ENCODE measurements at places on chromosomes 4 and X. TPM values are rescaled to one million over a fixed set of nuclear protein-coding genes. Genes with fewer than 3 reads are reported as not detected.

The RHOXF2B gene
- total RNA-seq, result not detected

The FGFBP2 gene
- total RNA-seq, result 6.3 TPM

The PTPN13 gene
- total RNA-seq, result 2.6 TPM

The ARMCX1 gene
- total RNA-seq, result 0.08 TPM

The TRPC5OS gene
- total RNA-seq, result not detected

The UBA1 gene
- total RNA-seq, result 177 TPM

The IRF2 gene
- 82.1 TPM for total RNA-seq

DNA sequence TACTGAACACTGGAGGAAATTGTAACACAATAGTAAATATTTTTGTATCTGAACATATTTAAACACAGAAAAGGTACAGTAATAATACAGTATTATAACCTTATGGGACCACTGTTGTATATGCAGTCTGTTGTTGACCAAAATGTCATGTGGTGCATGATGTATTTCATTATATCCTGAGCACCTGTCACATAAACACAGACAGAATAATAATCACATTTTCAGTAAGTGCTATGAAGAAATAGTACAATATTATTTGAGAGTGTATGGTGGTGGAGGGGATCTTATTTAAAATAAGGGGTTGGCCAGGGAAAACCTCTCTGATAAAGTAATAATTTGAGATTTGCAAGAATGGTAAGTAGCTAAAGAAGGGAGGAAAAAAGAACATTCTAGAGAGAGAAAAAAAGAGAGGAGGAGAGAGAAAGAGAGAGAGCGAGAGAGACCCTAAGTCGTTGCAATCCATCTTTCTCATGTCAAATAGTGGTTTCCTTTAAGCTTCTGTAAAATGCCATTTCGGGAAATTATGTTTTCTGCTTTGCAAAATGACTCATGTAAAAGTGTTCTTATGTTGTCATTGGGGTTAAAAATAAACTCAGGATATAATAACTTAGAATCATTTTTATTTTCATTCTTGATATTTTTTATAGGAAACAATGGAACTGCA lies 19.3 kb upstream of the CLNK start:
- DNase-seq, result no peak

DNA sequence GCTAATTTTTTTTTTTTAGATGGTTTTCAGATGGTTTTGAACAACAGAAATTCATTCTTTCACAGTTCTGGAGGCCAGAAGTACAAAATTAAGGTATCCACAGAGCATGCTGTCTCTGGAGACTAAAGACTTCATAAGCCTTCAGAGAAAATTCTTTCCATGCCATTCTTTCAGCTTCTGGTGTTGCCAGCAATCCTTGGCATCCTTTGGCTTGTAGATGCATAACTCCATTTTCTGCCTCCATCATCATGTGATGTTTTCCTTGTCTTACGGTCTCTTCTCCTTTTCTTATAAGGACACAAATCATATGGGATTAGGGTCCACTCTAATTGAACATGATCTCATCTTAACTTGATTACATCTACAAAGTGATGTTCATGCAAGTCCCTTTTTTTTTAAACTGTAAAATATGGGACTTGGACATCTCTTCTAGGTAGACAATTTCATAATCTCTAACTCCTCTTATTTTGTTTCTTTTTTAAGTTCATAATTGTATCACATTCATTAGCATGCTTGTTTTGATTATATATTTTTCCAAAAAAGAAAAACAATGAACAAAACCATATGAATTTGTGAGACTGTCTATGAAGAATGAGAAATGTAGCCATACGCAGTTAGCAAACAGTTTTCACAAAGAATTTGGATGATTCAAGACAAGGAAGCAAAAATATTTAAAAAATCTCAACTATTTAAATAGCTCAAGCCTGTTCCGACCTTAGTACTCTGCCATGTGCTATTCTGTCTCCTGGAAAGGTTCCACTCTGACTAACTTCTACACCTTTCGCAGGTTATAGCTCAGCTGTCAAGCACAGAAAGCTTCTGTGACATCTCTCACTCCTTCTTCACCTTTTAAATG lies 53.1 kb upstream of the GIMD1 start:
- no peak for DNase-seq

GRCh38 chrX:119607018-119607389 lies 780 bp upstream of the NKRF start:
- DNase-seq, result no peak

GRCh38 chr4:65193985-65194384 lies 476.3 kb downstream of the EPHA5 start:
- DNase-seq, result no peak

DNA sequence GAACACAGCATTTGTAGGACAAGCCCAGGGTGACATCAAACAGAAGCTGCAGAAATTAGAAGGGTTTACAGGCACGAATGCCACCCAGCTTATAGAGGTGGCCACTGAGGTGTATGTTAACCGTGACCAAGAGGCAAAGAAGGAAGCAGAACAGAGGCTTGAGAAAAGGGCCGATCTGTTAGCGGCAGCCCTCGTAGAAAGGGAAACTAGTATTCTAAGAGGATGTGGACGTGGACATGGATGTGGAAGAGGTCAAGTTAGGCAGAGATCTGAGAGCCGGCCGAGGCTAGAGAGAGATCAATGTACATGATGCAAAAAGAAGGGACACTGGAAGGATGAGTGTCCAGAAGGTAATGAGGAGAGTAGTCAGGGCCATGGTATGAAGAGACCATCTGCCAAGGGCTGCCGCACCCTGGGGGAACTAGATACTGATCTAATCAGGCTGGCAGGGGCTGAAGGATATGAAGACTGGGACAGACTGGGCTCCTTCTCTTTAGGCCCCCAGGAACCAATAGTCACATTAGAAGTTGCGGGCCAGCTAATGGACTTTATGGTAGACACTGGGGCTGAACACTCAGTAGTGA lies 27.5 kb downstream of the LIAS start:
- no peak for DNase-seq

- peak; percentile 8 for DNase-seq
Observed at GRCh38 chrX:120559804-120560203, 958 bp downstream of the CUL4B start.

GRCh38 chr4:3520796-3521600 lies 11.2 kb downstream of the LRPAP1 start:
- no peak for DNase-seq

DNA sequence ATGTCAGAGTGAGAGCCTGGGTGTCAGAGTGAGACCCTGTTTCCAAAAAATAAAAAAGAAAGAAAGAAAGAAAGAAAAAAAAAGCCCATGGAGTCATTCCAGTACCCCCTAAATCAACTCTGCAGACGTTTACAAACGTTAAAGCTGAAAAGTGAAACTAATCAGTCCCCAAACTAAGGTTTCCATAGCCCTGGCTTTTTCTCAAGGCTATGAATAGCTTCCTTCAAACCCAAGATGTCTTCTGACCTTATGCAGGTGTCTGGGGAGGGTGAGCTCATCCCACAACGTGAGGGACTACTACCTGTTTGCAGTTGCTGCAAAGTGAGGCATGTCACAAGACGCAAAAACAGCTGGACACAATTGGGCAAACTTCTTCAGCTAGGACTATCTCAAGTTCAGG lies 144.0 kb downstream of the SH3KBP1 start:
- no peak for DNase-seq

DNA sequence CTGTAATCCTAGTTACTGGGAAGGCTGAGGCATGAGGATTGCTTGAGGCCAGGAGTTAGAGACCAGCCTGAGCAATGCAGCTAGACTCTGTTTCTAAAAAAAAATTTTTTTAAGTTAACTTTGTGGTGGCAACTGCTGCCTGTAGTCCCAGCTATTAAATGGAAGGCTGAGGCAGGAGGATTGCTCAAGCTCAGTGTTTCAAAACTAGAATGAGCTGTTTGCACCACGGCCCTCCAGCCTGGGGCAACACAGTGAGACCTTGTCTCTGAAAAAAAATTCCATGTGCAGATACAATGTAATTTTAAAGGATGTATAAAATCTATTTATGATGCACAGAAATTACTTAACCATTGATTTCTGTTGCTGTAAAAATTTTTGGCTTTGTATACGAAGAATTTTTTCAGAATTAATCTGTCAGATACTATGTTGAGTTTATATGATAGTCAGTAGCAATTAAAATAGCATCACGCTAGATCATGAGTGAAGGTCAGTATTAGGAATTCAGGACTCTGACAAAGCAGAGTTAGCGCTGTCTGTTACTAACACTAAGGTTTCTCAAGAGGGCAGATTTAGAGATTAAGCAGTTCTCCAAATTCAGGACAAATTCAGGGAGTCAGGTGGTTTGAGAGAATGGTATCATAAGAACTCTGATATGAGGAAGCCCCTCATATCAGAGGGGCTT lies 8.3 kb upstream of the AGA start:
- no peak for DNase-seq

DNA sequence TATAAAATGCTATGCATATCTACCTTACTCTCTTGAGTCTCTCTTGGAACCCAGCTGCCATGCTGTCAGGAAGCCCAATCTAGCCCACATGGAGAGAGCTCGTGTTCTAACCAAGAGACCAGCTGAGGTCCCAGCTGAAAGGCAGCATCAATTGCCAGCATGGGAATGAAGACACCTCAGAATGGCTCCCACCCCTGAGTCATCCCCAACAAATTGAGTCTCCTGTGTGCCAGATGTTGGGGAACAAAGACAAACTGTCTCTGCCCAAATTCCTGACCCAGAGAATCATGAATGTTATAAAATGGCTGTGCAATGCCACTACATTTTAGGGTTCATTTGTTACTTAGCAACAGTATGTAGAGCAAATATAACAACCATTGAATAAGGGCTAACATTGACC lies 105.2 kb upstream of the STX18 start:
- no peak for DNase-seq

GRCh38 chr4:94905511-94905910 lies 147.8 kb downstream of the BMPR1B start:
- DNase-seq, result no peak
